NCI-H187 (cell line): ENCODE measurements at places on chromosomes 7 and 10.

DNA sequence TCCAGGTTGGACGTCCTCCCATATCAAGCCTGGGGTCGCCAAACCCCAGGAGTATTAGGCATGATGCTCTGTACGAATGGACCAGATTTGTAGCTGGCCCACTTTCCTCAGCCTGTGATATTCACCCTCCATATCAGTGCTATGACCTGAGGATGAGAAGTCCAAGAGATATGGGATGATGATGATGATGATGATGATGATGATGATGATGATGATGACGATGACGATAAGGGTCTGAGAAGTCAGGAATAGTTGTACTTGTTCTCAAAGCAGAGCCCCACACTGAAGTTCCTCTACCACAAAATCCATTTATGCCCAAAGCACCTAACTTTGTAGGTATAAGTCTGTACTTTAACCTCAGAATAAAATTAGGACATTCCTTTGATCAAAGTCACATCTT is 50.7 kb downstream of the AMPH start:
- no peak for DNase-seq

- DNase-seq = no peak
These were observed 109.8 kb downstream of the SH3PXD2A start for GRCh38 chr10:103745341-103746247.

GRCh38 chr7:2635810-2636701 is 4.3 kb downstream of the TTYH3 start:
- DNase-seq = no peak

DNA sequence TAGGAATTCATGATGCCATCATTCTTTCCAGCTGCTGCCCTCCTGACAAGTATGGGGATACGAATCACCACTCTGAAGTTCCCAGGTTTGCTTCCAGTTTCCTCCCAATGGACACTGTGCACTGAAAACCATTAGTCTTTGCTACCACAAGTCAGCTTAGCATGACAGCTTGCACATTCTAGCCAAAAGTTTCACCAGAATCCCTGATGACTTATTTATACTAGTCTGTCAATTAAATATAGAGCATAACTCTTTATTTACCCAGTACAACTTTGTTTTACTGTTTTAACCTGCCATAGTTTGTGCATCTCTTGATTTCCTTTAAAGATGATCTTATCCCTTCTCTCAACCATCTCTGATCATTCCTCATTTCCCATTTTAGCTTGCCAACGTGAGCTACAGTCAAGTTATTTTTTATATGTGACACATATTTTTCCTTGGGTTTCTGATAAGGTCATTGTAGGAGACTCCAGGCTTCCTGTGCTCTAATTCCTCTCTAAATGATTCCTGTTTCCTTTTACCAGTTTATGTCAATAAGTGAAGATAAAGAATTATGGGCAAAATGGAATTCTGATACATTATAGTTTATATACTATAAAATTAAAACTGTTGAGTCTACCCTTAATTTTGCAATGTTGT is 167.5 kb upstream of the MEOX2 start:
- no peak for DNase-seq

DNA sequence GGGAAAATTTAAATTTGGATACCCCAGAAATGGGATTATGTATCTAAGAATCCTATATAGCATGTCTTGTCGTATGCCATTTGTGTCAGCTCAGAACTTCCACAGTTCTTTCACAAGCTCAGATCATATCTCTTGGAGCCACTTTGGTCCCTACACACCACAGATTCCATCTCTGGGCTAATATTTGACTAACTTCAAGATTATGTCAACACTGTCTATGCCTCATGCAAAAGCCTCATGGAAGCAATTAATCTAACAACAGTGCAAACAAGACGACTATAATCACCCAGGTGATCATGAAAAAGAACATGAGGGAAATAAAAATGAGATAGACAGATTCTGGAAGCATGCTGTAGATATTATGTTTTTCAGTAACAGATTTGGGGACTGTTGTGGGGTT is 189.1 kb downstream of the LRRTM3 start:
- DNase-seq = no peak
